ENCODE measurements at places on chromosomes 5 and 9.

- no peak overlapping the region for H3K27ac ChIP-seq
- no peaks in the 10 kb centered on the region for H3K36me3 ChIP-seq
- no peak for DNase-seq
- no peak overlapping the region for H3K4me3 ChIP-seq
Observed at GRCh38 chr5:25427240-25427639, 782.5 kb upstream of the CDH10 start.

DNA sequence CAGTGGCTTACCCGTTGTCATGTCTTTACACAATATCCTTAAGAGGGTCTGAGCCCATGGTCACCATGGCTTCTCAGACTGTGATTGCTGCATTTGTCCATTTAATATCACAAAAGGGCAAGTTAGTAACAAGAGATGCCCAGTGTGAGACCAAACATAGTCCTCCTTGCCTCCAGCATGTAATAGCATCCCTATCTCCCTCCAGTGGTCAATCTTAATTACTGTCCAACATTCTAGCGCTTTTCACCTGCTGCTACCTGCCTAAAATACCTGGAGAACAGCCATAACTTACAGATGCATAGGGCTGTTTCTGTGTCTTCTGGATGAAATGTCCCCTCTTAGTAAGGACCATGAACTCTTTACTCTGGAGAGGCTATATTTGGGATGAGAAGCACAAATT is 267.2 kb upstream of the DAB2 start:
- H3K4me1 ChIP-seq: no peaks in the 10 kb centered on the region
- no peak for DNase-seq
- no peaks in the 10 kb centered on the region for H3K36me3 ChIP-seq
- H3K27me3 ChIP-seq: peaks cover 9% of the 10 kb centered on the region

- peak overlapping the region; percentile 47 for H3K27ac ChIP-seq
- peak overlapping the region; percentile 33 for H3K4me3 ChIP-seq
- no peaks in the 10 kb centered on the region for H3K36me3 ChIP-seq
- no peak for DNase-seq
- H3K27me3 ChIP-seq: peaks cover 33% of the 10 kb centered on the region
- H3K4me1 ChIP-seq: peaks cover 10% of the 10 kb centered on the region
Observed at GRCh38 chr9:117744856-117745389, 40.7 kb downstream of the TLR4 start.

DNA sequence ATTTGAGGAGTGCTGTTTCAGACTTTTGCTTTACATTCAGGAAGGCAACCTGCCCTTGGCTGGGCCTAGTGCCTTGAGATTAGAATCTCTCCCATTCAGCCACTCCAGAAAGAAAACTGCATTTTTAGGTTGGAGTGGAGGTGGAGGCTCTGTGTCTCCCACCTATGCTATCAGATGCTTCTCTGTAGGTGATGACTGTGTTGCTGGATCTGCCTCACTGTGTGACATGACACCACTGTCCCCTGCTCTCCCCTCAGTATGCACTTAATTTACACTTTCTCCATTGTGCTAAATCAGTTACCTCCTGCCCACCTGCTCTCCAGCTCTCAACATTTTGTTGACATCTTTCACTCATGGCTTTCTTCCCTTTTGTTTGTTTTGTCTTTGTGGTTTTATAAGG is 265.8 kb downstream of the TENT4A start:
- no peak overlapping the region for H3K4me3 ChIP-seq
- no peak overlapping the region for H3K27ac ChIP-seq
- DNase-seq: no peak
- H3K4me1 ChIP-seq: no peaks in the 10 kb centered on the region
- H3K27me3 ChIP-seq: no peaks in the 10 kb centered on the region

DNA sequence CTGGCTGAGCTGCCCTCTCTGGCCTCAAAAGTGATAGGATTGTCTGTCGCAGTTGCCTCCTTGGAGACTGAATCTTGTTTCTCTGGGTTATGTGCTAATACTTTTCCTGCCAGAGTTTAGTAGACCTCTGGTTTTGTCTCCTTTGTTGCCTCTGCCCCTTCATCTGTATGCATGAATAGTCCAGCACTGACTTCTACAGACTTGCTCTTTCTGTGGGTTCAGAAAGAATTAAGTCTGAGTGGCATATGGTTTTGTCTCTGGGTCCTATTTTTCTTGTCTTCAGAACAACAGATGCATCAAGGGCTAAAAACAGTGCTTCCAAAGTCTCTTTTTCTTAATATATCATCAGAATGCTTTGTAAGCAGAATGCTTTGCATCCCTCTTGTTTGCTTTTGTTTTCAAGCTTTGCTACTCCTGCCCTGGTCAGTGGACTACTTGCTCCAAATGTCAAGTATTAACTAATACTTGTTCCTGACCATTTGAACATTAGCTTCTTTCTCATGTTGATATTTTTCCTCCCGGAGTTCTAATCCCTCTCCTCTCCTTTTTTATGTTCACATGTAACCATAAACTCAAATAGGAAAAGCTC is 131.7 kb downstream of the UNC13B start:
- no peaks in the 10 kb centered on the region for H3K36me3 ChIP-seq
- no peak overlapping the region for H3K4me3 ChIP-seq
- H3K27me3 ChIP-seq: peaks cover 16% of the 10 kb centered on the region
- H3K27ac ChIP-seq: no peak overlapping the region
- H3K4me1 ChIP-seq: no peaks in the 10 kb centered on the region

GRCh38 chr5:131079232-131079631 is 85.8 kb downstream of the HINT1 start:
- H3K4me1 ChIP-seq: peaks cover 5% of the 10 kb centered on the region
- DNase-seq: no peak
- H3K4me3 ChIP-seq: no peak overlapping the region
- H3K27me3 ChIP-seq: no peaks in the 10 kb centered on the region
- no peaks in the 10 kb centered on the region for H3K36me3 ChIP-seq

GRCh38 chr5:143985832-143986515 is 174.0 kb downstream of the HMHB1 start:
- H3K36me3 ChIP-seq: no peaks in the 10 kb centered on the region
- no peaks in the 10 kb centered on the region for H3K4me1 ChIP-seq
- DNase-seq: no peak
- peaks cover 5% of the 10 kb centered on the region for H3K27me3 ChIP-seq
- no peak overlapping the region for H3K4me3 ChIP-seq

GRCh38 chr5:88262116-88262515 is 6.5 kb downstream of the TMEM161B start:
- H3K36me3 ChIP-seq: peaks cover 50% of the 10 kb centered on the region
- no peak overlapping the region for H3K27ac ChIP-seq
- no peaks in the 10 kb centered on the region for H3K27me3 ChIP-seq
- H3K4me3 ChIP-seq: no peak overlapping the region
- H3K4me1 ChIP-seq: peaks cover 13% of the 10 kb centered on the region
- no peak for DNase-seq

GRCh38 chr5:128615578-128615977 is 77.5 kb upstream of the FBN2 start:
- H3K27me3 ChIP-seq: no peaks in the 10 kb centered on the region
- H3K27ac ChIP-seq: no peak overlapping the region
- DNase-seq: no peak
- H3K4me3 ChIP-seq: no peak overlapping the region
- no peaks in the 10 kb centered on the region for H3K36me3 ChIP-seq
- no peaks in the 10 kb centered on the region for H3K4me1 ChIP-seq

- DNase-seq: no peak
- peaks cover 40% of the 10 kb centered on the region for H3K36me3 ChIP-seq
- H3K27me3 ChIP-seq: no peaks in the 10 kb centered on the region
- peaks cover 4% of the 10 kb centered on the region for H3K4me1 ChIP-seq
- no peak overlapping the region for H3K27ac ChIP-seq
Observed at GRCh38 chr5:75363726-75364495, 26.9 kb downstream of the HMGCR start.

DNA sequence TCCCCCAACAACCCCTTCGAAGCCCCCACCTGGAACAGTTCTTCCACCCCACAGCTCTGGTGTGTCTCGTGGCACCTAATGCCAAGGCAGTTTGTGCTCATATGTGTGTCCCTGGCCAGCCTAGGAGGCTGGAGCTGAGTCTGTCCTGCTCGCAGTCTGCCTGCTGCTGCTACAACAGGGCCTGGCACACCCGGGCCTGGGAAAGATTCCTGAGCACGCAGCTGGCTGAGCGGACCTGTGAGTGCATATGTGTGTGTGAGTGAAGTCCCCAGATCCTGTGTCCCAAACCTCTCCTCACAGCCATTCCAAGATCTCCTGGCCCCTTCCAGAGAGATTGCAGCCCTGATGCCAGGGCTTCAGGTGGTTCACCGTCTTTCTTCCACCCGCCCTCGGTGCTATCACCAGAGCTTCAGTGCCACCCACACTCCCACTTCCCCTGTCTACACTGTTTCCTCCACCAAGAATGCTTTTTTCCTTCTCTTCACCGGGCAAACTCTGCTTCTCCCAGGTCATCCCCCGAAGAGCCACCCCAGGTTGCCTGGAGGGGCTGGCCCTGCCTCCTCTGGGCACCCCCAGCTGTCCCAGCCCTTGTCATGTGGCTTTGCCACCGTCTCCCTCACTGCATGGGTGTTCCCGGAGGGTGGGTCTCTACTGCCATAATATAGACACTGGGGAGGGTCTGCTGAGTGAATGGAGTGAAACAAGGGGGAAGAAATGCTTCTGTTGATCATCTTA is 28.4 kb downstream of the LMX1B start:
- H3K4me1 ChIP-seq: no peaks in the 10 kb centered on the region
- H3K27ac ChIP-seq: no peak overlapping the region
- no peak for DNase-seq
- H3K36me3 ChIP-seq: no peaks in the 10 kb centered on the region

DNA sequence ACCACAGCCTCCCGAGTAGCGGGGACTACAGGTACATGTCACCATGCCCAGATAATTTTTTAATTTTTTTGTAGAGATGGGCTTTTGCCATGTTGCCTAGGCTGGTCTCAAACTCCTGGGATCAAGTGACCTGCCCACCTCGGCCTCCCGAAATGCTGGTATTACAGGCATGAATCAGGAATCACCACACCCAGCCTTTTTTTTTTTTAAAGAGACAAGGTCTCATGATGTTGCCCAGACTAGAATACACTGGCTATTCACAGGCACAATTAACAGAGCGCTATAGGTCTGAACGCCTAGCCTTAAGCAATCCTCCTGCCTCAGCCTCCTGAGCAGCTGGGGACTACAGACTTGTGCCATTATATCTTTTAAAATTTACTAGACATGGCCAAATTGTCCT is 36.1 kb downstream of the GEMIN5 start:
- no peaks in the 10 kb centered on the region for H3K4me1 ChIP-seq

- H3K4me1 ChIP-seq: no peaks in the 10 kb centered on the region
- peaks cover 45% of the 10 kb centered on the region for H3K27me3 ChIP-seq
- DNase-seq: no peak
- no peak overlapping the region for H3K27ac ChIP-seq
- H3K36me3 ChIP-seq: no peaks in the 10 kb centered on the region
- H3K4me3 ChIP-seq: no peak overlapping the region
Observed at GRCh38 chr9:101027236-101027635, 1.3 kb upstream of the PLPPR1 start.

DNA sequence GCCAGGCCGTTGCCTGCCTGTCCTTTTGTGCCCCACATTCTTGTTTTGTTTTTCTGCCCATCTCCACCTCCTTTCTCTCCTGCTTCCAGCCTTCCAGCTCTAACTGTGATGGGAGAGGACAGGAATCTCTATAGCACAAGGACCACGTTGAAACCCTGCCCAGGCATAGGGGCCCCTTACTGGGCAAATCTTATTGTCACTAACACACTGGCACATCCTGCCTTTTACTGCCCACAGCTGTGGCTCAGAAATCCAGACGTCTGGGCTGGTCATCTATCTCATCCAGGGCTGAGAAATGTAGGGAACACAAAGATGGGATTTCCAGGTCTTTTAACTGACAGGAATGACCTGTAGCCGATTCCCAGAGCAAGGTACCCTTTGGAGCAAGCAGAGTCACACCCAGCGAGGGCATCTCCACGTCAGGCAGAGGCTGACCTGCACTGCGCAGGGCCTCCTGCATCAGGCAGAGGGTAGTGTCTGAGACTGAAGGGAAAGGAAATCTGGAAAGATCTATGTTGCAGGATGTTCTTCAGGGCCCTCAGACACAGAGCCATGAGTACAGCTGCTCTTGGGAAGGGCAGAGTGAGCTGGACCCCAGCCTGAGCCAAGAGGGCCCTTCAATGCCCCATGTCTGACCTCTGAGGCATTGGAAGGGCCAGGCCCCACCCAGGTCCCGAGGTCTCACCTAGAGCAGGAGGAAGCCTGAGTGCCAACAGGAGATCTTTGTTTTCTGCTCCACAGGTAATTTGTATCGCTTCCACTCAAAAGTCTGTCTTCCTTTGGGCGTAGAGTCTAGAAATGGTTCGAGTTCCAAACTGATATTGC is 278.8 kb downstream of the FSTL4 start:
- no peaks in the 10 kb centered on the region for H3K36me3 ChIP-seq
- no peaks in the 10 kb centered on the region for H3K27me3 ChIP-seq
- no peak for DNase-seq
- H3K4me1 ChIP-seq: peaks cover 2% of the 10 kb centered on the region
- no peak overlapping the region for H3K27ac ChIP-seq
